ENCODE measurements at places on chromosomes 3 and 15.

DNA sequence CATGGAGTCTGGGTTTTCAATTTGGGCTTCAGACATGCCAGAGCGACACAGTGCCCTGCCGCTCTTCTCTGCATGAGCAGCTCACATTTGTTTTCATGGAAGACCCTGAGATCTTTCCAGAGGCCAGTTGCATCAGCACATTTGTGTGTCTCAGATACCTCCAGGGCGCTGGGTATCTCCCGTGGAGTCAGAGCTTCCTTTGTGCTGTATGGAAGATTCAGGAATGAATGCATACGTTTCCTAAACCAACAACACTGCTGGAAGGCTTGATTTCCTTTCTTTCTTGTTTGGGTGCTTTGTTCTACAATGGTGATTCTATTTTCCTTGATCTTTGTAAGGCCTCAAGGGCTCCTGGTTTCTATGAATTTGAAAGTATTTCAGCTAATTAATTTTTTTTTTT is 106.5 kb downstream of the CACNA2D3 start:
- DNase-seq, result no peak

- no peak for DNase-seq
Observed at GRCh38 chr3:144773350-144773749, 801.7 kb downstream of the DIPK2A start.

- DNase-seq, result no peak
Observed at GRCh38 chr3:45944830-45945620, 1.8 kb downstream of the CXCR6 start.

- DNase-seq, result no peak
Observed at GRCh38 chr3:160280836-160281235, 55.6 kb downstream of the C3orf80 start.

- no peak for DNase-seq
Observed at GRCh38 chr3:173702561-173702960, 305.0 kb downstream of the NLGN1 start.

- DNase-seq, result no peak
Observed at GRCh38 chr15:70643106-70643782, 120.1 kb downstream of the UACA start.

DNA sequence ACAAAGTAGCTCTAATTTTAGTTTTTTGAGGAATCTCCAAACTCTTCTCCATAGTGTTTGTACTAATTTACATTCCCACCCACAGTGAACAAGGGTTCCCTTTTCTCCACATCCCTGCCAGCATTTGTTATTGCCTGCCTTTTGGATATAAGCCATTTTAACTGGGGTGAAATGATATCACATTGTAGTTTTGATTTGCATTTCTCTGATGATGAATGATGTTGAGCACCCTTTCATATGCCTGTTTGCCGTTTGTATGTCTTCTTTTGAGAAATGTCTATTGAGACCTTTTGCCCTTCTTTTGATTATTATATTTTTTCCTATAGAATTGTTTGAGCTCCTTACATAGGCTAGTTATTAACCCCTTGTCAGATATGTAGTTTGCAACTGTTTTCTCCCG is 239.9 kb upstream of the TPM1 start:
- DNase-seq, result no peak

- DNase-seq, result no peak
Observed at GRCh38 chr3:166263460-166263859, 426.2 kb upstream of the BCHE start.

DNA sequence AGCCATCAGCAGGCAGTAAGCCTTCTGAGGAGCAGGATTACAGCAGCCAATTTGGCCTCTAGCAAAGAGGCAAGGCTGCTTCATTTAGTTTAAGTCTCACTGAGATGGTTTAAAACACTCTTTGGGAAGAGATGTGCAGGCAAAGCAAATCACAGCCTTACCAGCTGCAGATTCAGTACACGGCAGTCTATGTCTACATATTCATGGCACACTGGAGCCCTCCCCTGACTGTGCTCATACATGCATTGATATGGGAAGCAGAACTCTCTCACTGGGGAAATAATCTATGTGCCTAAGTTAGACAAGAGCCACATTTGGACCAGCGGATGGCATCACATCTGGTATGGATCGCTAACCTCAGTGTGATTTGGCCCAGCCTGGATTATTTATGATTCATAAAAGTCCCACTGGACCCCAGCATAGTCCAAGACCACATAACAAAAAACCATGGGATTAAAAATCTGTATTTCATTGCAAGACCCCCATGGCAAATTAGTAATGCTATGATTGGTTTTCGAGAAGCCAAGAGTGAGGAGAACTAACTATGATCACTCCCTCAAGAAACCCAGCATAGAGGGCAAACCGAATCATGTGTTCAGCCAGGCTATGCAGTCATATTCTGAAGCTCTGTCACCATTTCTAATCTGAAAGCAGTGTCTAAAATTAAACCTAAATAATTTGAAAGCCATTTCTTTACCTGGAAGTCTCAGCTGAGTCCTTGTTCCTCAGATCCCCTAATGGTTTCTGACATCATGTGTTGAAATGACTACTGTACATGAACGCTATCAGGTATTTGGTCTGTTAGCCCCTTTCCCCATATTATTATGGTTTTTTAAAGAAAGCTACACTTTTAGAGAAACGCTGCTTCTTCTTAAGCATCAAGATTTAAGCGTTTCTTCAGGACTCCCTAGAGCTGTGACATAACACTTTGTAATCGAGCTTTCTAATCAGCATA is 1.2 kb downstream of the PRICKLE2 start:
- no peak for DNase-seq

All from stimulated activated CD4-positive, alpha-beta T cell treated with anti-CD3 and anti-CD28 coated beads, Interleukin-1b, Interleukin-23, amount 100 ng/mL, for 24 hours (primary cell).